ENCODE measurements at places on chromosomes 16 and 17.

DNA sequence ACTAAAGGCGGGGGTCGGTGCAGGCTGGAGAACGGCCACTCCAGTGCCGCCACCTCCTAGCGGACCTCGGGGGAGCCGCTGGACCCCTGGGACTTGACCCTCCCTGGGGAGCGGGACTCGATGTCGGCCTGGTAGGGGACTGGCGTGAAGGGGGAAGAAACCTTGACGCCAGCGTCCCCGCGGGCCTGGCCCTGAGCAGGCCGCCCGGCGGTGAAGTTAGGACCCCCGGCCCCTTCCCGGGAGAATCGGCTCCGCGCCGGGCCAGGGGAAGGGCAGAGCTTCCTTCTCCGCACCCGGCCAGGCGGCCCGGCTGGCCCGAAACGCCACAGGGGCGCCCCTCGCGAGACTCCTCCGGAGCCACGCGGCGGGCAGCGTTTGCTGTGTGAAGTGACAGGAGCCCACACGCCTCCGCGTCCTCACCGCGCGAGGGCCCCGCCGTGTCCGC is 389 bp downstream of the DUS1L start:
- DNase-seq: peak; percentile 38

- no peak for DNase-seq
Observed at GRCh38 chr17:41377546-41377945, 4.6 kb downstream of the KRT34 start.

- peak; percentile 16 for DNase-seq
Observed at GRCh38 chr17:17971431-17972125, 622 bp downstream of the TOM1L2 start.

DNA sequence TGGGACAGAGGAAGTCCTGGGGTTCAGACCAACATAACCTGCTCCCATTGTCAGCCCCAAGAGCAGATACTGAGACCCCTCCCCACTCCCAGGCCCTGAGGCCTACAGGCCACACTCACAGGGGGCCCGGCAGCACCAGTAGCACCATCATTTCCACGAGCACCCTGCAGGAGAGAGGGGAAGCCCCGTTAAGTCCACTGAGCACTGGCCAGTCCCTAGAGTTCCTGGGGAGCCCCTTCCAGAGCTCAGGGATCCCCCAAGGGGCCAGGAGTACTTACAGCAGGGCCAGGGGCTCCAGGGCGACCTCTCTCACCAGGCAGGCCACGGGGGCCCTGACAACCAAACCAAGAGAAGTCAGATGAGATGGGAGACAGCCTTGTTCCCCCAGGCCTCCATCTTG is 5.4 kb downstream of the COL1A1 start:
- DNase-seq: no peak

DNA sequence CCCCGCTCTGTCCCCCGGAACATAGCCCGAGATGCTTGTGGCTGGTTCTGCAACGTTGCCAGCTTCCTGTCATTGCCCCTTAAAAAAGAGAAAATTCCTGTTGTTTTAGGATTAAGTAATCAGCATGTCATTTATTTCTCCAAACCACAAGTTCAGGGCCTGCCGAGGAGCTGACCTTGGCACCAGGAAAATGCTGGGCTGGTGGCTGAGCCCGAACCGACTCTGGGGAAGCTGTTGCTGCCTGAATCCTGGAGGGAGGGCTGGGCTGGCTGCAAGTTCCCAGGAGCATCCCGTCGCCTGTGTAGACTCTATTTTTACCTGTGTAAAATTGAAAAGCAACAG is 130.9 kb upstream of the FOXF1 start:
- DNase-seq: no peak

Data from stimulated activated CD4-positive, alpha-beta T cell treated with anti-CD3 and anti-CD28 coated beads, Interleukin-12 subunit alpha, Interleukin-12 subunit beta, amount 100 ng/mL, for 4 hours (primary cell).